ENCODE measurements at places on chromosomes 7 and 10. TPM values are rescaled to one million over a fixed set of nuclear protein-coding genes. Genes with fewer than 3 reads are reported as not detected.

DNA sequence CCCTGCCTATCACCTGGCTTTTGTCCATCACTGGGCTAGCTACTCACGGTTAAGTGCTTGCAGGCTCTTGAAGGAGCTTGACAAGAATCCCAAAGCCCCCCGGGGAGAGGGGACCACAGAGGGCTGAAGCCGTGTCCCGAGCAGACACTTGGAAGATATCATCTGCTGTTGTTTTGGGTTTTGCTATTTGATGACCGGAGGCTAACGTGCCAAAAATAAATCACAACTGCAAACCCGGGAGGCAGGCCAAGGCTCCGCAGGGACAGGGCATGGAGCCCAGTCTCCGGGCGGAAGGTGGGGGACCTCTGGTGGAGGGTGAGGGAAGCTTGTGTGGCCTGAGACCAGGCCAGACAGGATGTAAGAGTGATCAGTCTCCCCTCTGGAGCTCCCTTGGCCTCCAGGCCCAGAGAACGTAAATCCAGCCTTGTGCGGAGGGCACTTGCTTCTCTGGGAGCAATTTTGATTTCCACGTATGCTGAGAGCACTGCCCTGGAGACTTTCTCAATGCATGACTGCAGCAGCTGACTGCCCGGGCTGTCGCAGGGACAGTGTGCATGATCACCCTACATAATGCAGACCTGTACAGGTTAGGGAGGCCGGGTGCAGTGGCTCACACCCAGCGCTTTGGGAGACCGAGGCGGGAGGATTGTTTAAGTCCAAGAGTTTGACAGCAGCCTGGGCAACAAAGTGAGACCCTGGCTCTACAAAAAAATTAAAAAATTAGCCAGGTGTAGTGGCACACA is at the start of gene PHKG1:
PHKG1 (minus strand) TSS at position 164 of the 743 bp plus-strand sequence. CDS start 4,011 bp downstream, outside the sequence.
- DNase-seq = no peak

DNA sequence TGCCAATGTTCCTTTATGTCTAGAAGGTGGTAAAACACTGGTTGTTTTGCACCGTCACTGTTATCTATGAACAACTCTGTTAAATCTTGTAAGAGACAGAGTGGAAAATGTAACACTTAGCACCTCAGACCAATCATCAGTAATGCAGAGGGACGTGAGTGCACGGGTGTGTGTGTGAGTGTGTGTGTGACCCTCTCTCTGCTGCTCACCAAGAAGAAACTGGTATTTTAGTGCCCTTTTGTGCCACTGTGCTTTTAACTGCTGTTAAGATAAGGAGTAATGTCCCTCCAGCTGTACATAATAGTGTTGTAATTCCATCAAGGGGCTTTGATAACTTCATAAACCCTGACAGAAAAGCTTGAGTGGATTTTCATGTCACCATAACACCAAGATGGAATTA is 130.1 kb downstream of the CREB5 start:
- DNase-seq = no peak

- no peak for DNase-seq
These were observed 245.6 kb upstream of the PITRM1 start for GRCh38 chr10:3418041-3418754.

GRCh38 chr7:36535866-36536664 is 146.4 kb downstream of the ANLN start:
- no peak for DNase-seq

DNA sequence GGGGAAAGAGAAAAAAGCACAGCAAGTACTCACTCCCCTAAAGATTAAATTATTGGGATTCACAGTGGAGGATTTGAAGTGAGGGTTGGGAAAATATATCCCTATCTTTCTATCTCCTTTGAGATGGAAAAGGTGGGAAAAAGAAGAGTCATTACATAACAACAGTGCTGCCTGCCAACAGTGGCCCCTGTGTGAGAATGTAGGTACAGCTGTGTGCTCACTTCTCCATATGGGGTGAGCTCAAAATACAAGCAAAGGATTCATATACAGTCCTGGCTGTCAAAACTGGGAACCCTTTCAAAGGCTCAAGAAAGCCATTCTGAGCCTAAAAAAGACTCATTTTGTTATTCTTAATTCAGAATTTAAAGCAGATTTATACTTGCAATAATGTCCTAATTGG is 458.5 kb downstream of the GPAM start:
- no peak for DNase-seq

DNA sequence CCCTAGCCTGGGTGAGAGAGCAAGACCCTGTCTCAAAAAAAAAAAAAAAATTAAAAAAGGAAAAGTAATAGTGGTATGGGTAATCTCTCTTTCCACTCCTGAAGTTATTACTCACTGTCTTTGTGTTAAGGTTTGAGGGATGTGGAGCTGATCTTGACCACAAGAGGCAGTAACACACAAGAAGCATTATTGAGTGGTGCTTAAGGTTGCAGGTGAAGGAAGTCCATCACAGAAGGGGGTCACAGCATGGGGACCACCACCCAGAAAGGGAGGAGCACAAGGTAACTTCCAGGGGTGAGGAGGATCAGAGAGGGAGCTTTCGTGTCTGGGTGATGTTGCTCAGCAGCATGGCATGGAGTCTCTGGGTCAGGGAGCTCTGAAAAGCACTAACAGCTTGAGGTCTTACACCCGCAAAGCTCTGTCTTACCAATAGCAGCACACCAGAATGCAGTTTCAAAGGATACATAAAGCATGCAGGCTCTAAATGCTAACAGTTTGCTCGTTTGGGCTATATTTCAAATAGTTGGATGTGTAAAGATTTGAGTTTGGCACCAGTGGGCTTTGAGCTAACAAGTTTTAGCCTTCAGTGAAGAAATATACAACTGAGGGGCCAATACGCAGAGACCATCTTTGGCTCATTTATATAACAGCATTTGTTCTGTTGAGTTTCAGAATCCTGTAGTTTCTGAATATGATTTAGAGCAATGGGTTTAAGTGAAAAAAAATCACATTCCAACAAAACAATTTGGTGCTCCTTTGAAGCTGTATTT is 100.4 kb upstream of the DNAJC1 start:
- no peak for DNase-seq

GRCh38 chr10:69490876-69491275 is 39.6 kb downstream of the TSPAN15 start:
- no peak for DNase-seq

DNA sequence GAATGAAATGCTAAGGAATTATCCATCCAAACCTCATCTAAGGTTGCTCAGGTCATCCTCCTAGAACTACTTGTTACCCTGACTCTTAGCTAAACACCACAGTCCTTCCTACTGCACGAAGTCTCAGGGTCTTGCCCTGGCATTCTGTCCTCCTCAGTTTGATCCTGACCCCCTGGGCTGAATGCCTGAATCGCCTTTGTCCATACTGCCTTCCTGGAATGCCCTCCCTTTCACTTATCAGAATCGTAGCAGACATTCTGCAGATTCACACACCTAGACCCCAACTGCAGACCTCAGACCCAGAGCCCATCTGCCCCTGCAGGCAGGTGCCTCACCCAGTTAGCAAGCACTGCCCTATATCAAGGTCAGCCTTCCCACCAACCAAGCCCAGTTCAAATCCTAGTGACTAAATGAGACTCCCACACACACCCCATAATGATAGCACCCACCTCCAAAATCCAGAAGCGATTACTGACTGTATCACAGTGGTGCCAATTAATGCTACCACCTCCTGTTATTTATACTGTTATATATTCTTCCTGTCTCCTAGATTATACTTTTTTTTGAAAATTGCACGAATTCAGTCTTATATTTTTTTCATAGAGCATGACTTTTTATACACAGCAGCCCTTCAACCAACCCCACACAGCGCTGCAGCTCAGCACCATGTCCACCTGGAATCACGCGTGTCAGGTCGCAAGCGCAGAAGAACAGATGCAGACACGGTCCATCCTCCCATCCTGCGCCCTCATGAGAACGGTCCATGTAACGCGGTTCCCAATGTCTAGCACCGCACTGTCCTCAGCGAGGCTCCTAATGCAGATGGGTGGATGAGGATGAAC is 3.7 kb downstream of the PARD3 start:
- no peak for DNase-seq

- DNase-seq = no peak
These were observed 128.4 kb upstream of the RSU1 start for GRCh38 chr10:16945593-16945992.

GRCh38 chr7:55969391-55969790 is 5.0 kb downstream of the NIPSNAP2 start:
- DNase-seq = no peak

GRCh38 chr7:95421000-95421846 is 13.6 kb downstream of the PON2 start:
- no peak for DNase-seq

DNA sequence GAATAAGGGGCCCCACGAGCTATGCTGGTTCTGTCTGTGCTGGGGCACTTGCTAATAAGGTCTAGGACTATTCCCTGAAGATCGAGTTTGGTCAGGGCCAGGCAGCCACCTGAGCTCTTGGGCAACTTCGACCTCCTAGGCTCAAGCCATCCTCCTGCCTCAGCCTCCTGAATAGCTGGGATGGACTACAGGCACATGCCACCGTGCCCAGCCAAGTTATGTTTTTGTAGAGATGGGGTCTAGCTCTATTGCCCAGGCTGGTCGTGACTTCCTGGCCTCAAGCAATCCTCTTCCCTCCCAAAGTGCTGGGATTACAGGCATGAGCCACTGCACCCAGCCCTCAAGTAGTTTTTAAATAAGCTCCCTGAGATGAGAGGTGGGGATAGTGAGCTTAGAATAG is 2.9 kb downstream of the ZP3 start:
- no peak for DNase-seq

- DNase-seq = no peak
These were observed 238.8 kb downstream of the POLR1F start for GRCh38 chr7:19470031-19470430.

GRCh38 chr10:100155936-100156335 is 29.9 kb downstream of the ERLIN1 start:
- no peak for DNase-seq

GRCh38 chr7:122803323-122803722 is 82.9 kb downstream of the CADPS2 start:
- DNase-seq = peak; percentile 0

DNA sequence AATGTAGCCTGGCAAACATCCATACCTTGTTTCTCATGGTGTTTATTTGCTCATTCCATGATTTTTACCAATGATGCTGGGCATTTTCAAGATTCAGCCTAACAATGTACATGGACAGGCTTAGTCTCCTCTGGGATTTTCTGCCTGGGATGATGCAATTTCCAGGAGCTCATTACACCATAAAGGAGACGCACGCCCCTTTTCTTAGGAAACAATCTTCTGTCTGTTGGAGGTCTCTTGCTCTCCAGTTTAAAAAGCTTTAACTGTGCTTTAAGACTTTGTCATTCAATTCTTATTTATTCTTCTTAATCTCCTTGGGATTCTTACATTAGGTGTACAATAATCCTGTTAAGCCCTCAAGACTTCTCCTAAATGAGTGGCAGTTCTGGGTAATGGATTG is 150.3 kb upstream of the NRP1 start:
- no peak for DNase-seq

DNA sequence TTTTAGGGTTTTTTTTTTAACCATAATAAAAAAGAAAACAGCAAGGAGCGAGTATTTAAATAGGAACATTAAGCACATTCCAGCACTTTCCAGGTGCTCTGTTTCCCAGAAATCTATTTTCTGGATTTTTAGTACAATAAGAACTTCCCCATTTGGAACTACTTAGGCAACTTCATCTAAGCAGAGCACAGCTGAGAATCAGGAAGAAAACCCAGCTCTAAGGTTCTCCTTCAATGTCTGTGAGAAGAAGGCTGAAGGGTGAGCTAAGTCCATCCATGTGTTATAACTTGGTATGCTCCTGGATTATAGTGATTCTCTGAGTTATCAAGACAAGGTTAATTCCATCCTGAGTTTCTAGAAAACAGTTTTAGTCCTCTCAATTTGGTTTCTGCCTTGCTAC is 181.9 kb downstream of the CYP26A1 start:
- DNase-seq = no peak

DNA sequence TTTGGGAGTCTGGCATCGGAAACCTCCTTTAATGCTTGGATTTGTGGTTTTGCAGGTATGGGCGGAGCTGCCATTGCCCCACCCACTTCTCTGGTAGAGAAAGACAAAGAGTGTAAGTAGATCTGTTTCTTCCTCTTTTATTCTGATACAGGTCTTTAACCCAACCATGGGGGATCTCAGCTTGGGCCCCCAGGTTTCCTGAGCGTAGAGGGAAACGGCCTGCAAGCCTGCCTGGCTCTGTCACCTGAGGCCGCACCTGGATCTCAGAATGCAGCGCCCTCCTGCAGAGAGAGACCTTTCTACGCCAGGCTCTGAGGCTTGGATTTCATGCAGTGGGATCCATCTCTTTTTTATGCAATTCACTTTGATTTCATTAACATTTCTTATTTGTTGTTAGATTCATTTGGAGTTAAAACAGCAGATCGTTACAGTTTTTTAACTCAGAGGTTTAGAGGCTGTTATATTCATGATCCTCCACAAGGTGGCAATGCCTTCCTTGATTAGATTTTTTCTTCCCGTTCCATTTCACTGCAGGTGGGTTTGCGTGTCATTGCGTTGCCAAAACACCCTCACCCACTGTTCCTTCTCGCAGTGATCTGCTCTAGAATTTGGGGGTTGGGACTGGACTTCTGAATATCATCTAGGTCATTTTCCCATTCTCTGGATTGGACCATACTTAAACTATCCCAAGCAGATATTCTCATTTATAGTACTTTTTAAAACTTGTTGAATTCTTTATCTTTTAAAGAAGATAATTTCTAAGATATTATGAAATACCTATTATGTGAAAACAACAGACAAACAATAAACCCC is 20.0 kb downstream of the RBM17 start:
- peak; percentile 22 for DNase-seq

DNA sequence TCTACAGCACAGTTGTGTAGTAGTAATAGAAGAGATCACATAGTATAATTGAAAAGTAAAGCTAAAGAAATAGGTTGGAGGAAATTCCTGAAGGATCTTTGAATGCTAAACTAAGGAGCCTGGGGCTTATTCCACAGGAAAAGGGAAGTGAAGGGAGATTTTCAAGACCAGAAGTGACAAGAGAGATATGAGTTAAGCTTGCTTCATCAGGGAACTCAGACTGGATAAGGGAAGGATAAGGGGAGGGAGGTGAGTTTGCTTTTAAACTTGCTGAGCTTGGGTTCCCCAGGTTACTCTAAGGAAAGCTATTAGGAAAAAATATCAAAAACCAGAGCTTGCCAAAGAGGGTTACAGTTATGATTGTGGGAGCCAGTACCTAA is 182.4 kb downstream of the RAPGEF5 start:
- DNase-seq = no peak

DNA sequence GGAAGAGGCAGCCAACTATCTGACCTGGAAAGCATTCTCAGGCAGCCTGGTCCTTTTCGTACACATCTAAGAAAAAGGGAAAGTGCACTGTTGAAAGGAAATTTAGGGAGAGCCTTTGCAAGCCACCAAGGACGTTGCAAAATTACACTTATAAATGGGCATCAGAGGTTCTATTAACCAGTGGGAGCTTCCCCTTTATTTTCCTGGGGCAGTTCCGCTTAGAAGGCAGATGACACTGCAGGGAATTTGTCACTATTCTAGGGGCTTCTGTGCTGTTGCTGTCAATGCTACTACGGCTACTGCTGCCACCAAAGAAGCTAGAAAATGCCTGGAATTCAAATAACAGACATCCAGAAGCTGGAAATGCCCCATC is 79.6 kb upstream of the AUTS2 start:
- DNase-seq = no peak

Gene EEPD1
- 9.2 TPM for total RNA-seq

Gene PNLIPRP3
- total RNA-seq = not detected

Gene TAS2R39
- total RNA-seq = not detected

Gene SPDYE2B
- total RNA-seq = not detected

Gene OR2A14
- not detected for total RNA-seq

Gene ACSM6
- total RNA-seq = not detected

Gene STRIP2
- 1.7 TPM for total RNA-seq

Gene IL6
- not detected for total RNA-seq

Gene NEUROG3
- total RNA-seq = not detected

Gene STN1
- 44.1 TPM for total RNA-seq

Gene CALN1
- total RNA-seq = 0.52 TPM

Gene CC2D2B
- total RNA-seq = 3.1 TPM

Data from CD4-positive, CD25-positive, alpha-beta regulatory T cell (primary cell).